ENCODE measurements at places on chromosomes 6 and 20.

GRCh38 chr6:158185729-158186456 is 17.7 kb downstream of the GTF2H5 start:
- DNase-seq, result no peak

- peak; percentile 66 for DNase-seq
These were observed 2.3 kb downstream of the TUBB start for GRCh38 chr6:30722280-30723112.

GRCh38 chr20:6604179-6604578 is 163.3 kb upstream of the BMP2 start:
- no peak for DNase-seq

DNA sequence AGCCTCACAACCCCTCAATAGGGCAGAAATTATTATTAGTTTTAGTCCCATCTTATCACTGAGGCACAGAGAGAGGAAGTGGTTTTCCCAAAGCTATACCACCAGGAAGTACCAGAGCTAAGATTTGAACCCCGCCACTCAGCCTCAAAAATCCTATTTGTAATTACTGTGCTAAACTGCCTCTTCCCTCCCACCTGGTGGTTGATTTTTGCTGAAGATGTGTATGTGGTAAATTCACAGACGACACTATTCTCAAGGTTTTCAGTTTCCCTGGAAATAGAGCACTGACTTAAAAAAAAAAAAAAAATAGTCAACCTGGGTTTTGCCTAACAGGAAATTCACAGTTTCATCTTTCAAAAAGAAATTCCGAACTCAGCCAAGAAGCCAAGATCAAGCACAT is 57.9 kb downstream of the TSHZ2 start:
- DNase-seq, result no peak

GRCh38 chr6:12269110-12269509 is 21.1 kb upstream of the EDN1 start:
- peak; percentile 66 for DNase-seq

GRCh38 chr6:52221302-52221701 is 23.0 kb downstream of the IL17F start:
- DNase-seq, result no peak

DNA sequence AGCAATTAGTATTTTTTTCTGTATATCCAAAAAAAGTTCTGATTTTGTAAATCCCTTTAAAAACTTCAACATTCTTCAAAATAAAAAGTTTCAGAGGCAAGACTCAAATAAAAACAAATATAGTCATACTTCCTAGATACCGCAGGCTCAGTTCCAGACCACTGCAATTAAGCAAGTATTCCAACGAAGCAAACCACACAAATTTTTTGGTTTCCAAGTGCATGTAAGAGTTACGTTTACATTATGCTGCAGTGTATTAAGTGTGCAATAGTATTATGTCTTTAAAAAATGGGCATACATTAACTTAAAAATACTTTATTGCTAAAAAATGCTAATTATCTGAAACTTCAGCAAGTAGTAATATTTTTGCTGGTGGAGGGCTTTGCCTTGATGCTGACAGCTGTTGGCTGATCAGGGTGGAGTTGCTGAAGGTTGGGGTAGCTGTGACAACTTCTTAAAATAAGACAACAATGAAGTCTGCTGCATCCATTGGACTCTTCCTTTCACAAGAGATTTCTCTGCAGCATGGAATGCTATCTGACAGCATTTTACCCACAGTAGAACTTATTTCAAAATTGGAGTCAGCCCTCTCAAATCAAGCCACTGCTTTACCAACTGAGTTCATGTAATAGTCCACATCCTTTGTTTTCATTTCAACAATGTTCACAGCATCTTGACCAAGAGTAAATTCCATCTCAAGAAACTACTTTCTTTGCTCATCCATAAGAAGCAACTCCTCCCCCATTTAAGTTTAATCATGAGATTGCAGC is 46.0 kb downstream of the PHIP start:
- no peak for DNase-seq
